ENCODE measurements at places on chromosomes 11 and 22.

- DNase-seq, result no peak
Measured at GRCh38 chr11:119538753-119539152, 115.8 kb upstream of the THY1 start.

DNA sequence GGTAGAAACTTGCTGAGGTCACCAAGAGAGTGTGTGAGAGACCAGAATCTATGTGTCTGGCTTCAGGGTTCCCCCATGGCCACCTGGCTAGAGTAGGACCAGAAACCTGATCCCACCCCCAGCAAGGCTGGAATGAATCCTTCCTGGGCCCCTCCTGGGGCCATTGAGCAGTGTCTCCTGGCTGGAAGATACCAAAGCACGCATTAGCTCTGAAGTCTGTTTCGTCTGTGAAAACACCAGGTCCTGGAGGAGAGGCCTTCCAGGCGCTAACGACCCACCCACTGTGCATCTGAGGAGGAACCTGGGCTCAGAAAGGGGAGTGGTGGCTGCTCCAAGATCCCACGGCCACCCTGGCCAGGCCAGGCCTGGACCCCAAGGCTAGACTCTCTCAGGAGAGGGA is 15.5 kb upstream of the TSKU start:
- DNase-seq, result no peak

- DNase-seq, result no peak
Measured at GRCh38 chr11:121435551-121436511, 16.3 kb upstream of the SORL1 start.

DNA sequence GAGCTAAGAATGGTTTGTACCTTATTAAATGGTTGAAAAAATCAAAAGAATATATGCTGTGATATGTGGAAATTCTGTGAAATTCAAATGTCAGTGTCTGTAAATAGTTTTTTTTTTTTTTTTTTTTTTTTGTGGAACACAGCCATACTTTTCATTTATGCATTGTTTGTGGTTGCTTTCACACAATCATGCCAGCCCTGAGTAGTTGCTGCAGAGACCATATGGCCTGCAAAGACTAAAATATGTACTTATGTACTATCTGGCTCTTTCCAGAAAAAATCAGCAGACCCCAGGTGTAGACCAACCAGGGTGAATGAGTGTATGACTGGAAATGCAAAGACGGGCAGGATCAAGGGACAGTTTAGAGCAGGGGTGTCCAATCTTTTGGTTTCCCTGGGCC is 98.3 kb downstream of the PTPRJ start:
- no peak for DNase-seq

DNA sequence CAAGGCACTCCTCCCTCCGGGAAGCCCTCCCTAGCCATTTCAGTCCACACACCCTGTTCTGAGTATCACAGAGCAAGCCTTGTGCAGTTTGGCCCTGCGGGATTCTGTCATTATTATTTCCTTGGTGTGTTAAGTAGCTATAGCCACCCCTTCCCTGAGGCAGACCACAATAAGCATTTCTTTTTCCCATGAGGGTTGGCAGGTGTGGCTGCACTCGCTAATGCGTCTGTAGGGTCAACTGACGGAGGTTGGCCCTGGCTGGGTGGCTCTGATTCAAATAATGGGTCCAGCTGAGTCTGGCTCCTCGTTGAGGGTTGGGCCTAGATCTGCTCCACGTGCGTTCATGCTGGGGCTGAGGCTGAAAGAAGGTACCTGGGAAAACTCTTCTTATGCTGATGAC is 5.1 kb downstream of the F2 start:
- DNase-seq, result no peak

DNA sequence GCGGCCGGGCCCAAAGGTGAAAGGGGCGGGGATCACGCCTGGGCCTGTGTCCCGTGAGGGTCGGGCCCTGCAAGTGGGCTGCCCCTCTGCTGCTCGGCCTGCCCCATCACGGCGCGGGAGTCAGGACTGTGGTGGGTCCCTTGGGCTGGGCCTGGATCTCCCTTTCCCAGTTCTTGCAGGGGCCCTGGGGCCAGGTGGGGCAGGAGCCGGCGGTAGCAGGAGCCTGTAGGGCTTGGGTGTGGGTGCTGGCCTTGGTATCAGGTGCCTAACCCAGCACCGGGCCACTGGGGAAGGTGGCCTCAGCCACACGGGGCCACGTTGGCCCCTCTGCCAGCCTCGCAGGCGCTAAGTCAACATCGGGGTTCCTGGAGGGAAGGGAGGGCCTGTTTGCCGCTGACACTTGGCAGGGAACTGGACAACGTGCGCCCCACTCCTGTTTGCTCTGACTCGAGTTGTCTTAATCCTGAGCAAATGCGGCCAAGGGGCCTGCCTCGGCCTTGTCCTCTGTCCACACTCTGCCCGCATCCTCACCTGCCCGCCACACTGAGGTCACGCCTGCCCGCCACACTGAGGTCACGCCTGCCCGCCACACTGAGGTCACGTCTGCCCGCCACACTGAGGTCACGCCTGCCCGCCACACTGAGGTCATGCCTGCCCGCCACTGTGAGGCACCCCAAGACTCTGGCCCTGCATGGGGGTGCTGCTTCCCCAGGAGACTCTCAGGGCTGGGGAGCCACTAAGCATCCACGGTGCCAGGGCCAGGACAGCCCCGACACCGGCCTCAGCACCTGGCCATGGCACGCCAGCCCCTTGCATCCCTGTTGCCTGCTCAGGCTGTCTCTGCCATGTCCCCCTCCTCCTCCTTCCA is 14.2 kb upstream of the MUC5B start:
- DNase-seq, result no peak

GRCh38 chr22:20998411-20999336 is 3.2 kb downstream of the THAP7 start:
- DNase-seq, result no peak

- no peak for DNase-seq
Measured at GRCh38 chr22:25027043-25027906, 74.8 kb downstream of the KIAA1671 start.

DNA sequence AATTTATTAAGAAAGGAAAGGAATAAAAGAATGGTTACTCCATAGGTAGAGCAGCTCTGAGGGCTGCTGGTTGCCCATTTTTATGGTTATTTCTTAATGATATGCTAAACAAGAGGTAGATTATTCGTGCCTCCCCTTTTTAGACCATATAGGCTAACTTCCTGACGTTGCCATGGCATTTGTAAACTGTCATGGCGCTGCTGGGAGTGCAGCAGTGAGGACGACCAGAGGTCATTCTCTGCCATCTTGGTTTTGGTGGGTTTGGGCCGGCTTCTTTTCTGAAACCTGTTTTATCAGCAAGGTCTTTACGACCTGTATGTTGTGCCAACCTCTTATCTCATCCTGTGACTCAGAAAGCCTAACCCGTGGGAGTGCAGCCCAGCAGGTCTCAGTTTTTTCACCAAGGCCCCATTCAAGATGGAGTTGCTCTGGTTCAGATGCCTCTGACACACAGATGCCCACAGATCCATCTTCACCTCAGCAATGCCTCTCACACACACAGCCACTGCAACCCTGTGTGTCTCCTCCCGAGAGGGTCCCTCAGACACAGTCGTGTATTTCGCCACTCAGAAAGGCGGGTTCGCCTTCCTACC is 16.4 kb upstream of the JAM3 start:
- no peak for DNase-seq

GRCh38 chr22:17267661-17268330 is 48.6 kb upstream of the ADA2 start:
- DNase-seq, result no peak

DNA sequence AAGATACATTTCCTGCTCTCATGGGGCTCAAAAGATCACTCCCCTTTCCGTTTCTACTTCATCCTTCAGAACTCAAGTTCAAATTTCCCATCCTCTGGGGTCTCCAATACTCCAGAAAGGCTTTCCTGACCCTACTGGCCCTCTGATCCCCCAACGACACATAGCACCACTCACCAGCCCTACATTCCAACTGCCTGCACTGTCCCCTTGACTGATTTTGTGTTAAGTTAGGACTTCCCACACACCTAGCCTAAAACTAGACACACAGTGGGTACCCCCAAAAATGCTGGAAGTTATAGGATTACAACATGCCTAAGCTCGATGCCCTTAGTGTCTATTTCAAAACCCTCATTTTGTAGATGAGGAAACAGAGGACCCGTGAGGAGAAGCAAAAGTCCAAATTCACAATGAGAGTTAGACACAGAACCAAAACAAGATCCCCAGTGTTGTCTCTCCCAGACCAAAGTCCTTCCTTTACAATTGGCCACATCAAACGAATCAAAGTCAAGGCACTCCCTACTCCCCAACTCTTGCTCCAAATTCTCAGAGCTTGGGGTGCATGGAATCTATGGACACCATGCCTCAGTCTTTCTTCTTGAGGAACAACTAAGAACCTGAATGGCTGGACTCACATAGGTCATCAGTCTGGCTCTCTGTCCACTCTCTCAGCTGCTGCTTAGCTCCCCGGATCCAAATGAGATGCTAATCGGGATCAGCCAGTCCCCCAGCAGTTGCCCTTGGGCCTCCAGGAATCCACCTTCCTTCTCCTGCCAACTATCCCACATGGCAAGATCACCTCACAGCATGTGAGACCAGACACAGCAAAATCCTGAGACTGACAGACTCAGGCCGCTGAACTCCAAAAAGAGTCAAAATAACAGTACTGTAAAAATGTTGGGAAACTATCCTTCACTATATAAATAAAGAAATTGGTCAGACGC is 1.7 kb downstream of the CLPB start:
- no peak for DNase-seq

DNA sequence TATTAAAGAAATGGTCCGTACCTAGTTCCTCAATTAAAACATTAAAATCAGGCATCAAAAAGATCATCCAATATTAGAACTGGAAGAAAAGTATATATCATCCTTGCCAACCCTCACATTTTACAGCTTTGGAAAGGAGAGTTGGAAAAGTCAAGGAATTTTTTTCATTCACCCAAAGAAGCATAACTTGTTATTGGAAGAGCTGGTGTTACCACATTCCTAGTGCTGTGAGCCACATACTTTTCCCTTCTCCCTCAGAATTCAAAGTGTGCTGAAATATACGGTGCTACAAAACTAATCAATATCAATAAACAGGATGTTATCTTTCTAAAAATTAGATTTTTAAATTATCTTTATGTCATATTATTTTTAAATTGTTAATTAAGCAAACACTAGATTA is 202.1 kb upstream of the FAT3 start:
- no peak for DNase-seq

DNA sequence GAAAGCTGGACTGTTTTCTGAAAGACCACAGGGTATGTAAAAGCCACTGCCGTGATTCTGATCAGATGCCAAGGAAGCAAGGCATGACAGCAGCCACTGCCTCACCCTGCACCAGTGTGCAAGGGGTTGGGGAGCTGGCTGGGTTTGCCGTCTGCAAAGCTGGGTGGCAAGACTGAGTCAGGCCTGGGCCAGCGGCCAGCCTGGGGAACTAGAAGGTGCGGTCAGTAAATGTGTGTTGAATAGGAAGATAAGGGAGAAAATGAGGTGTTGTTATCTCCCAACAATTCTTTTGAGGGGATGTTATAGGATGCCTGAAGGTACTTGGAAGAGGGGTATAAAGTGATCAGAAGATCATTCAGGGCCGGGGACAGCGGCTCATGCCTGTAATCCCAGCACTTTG is 8.0 kb downstream of the VSTM5 start:
- DNase-seq, result no peak

DNA sequence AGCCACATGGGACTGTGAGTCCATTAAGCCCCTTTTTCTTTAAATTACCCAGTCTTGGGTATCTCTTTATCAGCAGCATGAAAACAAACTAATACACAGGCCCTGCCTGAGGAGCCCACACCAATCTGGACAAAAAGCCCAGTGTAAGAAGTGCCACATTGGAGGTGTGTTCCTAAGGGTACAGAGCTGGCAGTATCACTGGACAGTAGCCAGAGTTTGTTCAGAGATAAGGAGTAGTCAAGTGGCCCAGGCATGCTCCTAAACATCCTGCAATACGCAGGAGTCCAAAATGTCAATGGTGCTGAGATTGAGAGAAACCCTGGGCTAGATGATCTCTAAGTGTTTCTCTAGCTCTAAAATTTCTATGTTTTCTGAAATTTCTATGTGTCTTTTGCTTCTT is 27.0 kb upstream of the POGLUT3 start:
- DNase-seq, result no peak

- no peak for DNase-seq
Measured at GRCh38 chr11:18490319-18490718, 34.7 kb downstream of the LDHAL6A start.

DNA sequence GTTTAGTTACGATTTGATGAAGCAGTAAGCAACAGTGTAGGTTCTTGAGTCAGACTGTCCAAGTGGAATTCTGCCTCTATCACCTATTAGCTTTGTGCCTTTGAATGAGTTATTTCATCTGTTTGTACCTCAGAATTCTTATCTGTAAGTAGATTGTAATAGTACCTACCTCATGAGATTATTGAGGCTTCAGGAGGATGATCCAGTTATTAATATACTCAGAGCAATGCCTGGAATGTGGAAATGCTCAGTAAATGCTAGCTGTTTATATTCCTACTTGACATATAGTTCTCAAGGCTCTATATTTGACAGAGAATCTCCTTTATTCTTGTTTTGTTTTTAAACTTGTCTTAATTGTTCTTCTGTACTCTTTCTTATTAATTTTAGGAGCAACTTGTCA is 70.1 kb downstream of the SFI1 start:
- DNase-seq, result no peak

DNA sequence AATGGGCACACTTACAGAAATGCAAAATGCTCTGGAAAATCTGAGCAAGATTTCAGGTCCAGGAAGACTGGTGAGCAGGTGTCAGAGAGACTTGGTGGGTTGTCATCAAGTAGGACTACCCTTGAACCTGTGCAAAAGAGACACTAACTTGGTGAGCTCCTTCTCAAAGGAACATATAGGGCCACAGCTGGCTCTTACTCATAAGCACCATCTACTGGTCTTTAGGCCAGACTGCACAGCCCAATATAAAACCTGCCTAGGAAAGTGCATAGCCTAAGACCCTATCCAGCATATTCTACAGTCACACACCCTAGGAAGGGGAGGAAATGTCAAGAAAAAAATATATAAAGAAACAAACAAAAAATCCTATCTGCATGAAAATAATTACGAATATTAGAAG is 18.2 kb upstream of the OR10W1 start:
- DNase-seq, result no peak

DNA sequence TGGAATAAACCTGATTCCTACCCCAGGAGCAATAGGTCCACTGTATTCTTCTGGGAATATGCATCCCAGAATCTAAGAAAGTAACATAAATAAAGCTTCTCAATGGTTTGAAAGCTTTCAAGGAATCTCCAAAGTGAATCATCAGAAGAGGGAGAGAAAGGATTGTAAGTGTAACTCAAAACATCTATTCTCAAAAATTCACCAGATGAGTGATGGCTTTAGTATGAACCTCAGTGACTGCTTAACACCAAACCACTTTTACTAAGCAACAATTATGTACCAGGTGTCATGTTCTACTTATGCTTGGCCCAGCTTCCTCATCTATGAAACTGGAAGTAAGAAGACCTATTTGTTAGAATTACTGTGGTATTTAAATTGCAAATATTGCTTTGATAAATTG is 7.4 kb downstream of the RAB38 start:
- no peak for DNase-seq

- no peak for DNase-seq
Measured at GRCh38 chr11:78740199-78741071, 165.8 kb upstream of the NARS2 start.

- no peak for DNase-seq
Measured at GRCh38 chr11:74641289-74641688, 48.9 kb downstream of the POLD3 start.

- DNase-seq, result no peak
Measured at GRCh38 chr22:26660356-26660755, 3.0 kb downstream of the MIAT start.

Measured in gastrocnemius medialis (tissue), 4 donors.